ENCODE measurements at places on chromosomes 4 and X.
A peak's percentile ranks its signal among the peaks of the same experiment; 100 is the strongest.

DNA sequence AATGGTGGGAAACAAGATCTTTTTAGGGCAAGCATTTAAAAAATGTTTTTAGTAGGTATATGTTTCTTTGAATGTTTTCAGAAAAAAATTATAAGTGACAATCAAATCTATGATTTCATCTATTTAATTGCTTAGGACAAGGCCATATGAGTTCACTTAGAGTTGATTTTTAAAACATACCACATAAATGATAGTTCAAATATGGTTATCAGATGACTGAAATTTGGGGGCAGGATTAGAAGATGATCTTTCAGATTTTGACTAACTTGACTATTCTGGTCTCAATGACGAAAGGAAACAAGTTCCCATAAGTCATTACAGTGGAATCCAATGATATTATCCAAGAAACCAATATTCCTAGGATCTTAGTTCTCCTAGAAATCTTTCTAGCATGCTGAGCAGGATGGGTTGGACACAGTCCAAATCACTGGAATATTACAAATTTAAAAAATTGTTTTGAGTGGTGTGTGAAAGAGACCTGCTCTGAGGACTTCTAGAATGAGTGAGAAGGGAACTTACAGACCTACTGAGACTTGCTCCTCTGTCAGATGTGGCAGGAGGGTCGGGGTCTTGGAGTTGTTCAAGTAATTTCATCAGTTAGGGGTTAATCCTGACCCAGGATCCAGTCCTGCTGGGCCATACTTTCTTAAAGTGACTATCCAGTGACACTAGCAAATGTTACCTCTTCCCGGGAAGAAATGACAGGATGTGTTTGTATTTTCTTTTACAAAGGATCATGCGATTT, 20.0 kb downstream of the RHOH start:
- peak; percentile 26 for DNase-seq

DNA sequence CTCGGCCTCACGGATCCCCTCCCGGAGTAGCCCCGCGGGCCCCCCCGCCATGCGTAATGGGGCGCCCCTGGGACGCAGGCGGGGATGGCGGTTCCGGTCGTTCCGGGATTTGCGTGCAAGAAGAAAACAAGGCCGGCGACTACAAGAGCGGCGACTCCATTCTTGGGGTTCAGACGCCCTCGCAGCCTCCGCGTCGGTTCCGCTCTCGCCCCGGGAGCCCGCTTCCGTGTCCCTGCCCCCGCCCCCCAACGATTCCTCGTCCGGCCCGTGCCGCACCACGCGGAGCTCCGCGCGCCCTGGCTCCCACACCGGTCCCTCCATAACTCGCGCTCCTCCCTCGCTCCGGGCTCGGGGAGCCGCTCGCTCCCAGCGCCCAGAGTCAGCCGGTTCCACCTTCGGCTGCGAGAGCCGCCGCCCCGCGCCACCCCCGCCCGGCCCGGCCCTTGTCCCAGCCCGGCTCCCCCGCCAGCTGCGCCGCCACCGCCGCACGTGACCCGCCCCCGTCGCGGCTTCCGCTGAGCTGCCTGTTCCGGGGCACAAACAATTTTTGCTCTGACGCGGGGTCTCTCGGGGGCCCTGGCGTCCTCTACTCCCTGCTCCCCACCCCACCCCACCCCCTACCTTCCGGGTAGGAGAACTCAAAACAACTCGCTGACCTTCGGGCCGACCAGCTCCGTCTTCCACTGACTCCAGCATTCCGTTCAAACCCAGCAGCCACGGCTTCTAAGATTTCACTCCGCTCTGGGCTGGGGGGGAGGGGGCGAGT, 78.8 kb upstream of the BCOR start:
- peak; percentile 81 for DNase-seq

DNA sequence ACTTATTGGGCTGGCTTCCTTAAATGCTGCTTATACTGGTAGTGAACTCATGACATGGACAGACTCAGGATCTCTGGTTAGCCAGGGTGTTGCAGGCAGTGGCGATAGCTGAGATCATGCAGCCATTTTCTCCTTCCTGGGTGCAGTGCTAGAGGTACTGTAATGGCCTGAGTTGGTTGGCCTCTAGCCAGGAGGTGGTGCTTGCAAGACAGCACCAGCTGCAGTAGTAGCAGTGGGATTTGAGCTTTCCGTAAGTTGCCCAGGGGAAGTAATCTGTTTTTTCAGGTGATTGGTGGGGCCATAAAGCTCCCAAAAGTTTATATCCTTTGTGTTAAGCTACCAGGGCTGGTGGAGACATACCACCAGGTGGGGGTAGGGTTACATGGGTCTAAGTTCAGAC, 45.1 kb upstream of the AADAT start:
- no peak for DNase-seq

- DNase-seq, result no peak
Observed at GRCh38 chr4:2219233-2219760, 22.6 kb downstream of the HAUS3 start.

- DNase-seq, result no peak
Observed at GRCh38 chrX:644304-645281, 14.0 kb downstream of the SHOX start.

- no peak for DNase-seq
Observed at GRCh38 chr4:168864821-168865541, 145.1 kb downstream of the CBR4 start.

DNA sequence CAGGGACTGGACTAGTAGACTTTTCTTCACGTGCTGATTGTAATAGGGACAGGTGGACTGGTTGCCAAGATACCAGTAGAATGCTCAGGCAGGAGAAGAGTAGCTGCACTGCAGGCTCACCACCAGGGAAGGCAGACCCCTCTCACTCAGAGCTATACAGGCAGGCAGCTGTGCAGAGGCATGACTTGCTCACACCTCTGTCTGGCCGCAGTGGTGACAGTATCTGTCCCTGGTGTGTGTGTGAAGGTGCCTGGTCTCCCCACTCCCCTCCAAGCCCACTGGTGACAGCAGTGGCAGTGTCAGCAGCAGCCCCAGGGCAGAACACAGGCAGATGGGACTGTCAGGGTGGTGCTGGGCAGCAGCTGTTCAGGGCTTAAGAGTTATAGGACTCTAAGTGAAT, 140.7 kb downstream of the RPS6KA6 start:
- no peak for DNase-seq

- DNase-seq, result no peak
Observed at GRCh38 chr4:156638334-156638733, 333.3 kb downstream of the PDGFC start.

DNA sequence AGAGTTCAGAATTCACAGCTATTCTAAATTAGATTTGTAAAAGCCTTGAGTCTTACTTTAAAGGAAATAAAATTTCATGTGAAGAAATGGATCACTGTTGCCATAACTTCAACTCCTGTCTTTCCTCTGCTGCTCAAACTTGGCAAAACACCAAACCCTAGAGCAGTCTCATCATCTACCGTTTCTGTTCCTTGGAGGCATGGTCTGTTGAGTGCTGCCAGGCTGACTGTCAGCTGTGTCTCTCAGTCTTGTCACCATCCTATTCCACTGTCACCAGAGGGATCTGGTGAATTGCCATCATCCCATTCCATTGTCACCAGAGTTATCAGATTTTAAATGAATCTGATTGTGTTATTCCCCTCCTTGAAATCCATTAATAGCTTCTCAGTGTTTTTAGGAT, 55.6 kb downstream of the STIM2 start:
- no peak for DNase-seq

DNA sequence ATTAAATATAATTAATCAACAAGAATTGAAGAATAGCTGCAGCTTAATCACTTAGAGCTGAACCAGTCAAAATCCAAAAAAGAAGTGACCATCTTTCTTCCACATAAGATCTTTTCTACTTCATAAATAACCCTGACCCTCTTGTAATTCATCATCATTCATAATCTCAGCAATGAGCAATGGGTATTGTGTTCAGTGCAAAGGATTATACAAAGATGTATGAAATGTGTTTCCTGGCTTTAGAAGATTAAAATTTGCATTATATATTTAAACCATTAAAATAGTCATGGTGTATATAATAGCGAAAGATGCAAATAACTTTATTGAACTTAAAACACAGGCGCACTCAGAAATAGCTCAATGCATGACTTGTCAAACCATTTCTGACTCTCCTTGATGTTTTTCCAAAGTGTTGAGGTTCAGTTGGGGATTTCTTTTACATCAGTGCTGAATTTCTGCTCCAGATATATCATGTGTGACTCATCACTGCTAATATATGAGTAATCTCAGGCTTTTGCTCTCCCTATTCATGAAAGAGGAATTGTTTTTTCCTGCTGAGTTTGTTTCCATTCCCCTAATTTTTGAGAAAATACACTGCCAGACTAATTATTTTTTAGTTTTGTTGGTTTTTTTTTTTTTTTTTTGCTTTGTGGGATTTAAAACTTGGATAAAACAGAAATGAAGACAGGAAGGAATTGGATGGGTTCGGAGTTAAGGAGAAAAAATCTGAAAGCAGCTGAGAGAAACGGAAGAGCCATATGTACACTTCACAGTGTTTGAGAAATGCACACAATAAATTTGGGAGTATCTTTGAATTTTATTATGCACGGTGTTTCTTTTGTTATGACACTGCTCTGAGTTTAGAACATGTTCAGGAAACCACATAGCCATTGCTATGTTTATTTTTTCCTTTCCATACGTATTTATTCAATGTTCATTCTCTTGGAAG, 290.1 kb upstream of the PCDH7 start:
- DNase-seq, result no peak

DNA sequence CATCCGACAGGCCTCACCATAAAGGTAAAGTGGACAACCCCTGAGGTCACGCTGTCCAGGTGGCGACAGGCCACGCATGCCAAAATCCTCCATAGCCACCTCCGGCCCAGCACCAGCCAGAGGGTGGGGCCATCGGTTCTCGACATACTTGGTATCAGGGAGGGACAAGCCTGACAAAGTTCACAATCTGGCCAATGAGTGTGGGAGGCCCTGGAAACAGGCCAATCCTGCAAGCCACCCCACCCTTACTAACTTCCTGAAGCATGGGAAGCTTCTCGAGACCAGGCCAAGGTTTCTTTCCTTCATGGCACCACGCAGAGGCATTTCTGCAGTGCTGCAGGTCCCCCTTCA, 73.8 kb downstream of the MTMR1 start:
- DNase-seq, result no peak

DNA sequence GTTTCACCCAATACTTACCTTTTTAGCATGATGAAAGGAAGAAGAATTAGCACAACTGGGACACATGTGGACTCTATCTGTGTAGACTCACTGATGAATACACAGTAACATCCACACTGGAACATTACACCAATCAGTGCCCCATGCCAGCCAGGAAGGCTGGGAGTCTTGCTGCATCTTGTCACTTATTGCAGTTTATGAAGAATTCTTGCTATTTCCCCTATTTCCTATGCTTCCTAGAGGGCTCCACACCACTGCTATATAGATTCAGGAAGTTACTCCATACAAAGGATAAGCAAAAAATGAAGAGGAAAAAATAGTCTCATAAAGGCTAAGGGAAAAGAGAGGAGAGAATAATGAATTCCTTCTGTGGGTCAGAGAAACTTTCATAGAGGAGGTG, 201.0 kb downstream of the CAMK2D start:
- DNase-seq, result no peak

DNA sequence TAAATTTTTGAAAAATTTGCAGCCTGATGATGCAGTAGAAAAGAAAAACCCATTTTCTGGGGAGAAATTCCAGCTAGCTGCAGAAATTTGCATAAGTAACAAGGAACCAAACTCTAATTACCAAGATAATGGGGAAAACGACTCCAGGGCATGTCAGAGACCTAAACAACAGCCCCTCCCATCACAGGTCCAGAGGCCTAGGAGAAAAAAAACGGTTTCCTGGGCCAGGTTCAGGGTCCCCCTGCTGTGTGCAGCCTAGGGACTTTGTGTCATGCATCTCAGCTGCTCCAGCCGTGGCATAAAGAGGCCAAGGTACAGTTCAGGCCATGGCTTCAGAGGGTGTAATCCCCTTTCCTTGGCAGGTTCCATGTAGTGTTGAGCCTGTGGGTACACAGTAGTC, 733.7 kb upstream of the CT83 start:
- DNase-seq, result no peak

- no peak for DNase-seq
Observed at GRCh38 chr4:141686146-141686775, 49.9 kb downstream of the IL15 start.

DNA sequence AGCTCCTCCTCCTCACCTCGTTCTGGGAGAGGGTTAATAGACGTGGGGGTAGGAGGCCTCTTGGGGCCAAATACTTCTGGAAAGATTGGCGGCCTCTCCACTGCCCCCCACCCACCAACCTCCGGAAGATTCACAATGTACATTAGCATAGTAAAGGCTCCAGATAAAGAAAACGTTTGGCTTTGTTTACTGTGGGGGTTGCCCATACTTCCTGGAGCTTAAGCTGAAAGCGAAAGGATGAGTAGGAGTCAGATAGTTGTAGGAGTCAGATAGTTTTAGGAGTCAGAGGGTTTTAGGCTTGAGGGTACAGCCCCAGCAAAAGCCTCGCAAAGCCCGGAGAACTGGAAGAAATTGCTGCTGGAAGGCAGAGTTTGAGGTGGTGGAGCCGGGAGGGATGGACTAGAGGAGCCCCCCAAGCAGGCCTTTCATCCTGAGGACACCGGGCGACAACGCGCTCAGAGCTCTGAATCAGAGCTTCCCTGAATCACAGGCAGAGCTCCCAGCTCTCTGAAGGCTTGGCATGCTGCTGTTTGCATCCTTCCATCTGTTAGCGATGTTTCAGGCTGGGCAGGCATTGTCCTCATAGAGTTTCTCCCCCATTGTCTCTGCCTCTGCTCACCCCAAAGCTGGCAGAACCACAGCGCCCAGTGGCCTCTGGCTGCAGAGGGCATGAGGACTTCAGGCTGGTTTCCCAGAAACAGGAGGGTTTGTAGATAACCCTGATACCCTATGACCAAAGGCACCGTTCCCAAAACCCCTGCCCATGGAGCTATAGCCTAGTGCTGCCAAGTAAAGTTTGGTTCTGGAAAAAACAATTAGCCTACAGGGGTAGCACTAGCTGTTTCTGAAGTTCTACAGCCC, 280.7 kb downstream of the BCOR start:
- no peak for DNase-seq

- DNase-seq, result no peak
Observed at GRCh38 chr4:178309890-178310289, 867.7 kb upstream of the AGA start.

GRCh38 chrX:39465467-39465866, 632.3 kb downstream of the BCOR start:
- DNase-seq, result no peak

DNA sequence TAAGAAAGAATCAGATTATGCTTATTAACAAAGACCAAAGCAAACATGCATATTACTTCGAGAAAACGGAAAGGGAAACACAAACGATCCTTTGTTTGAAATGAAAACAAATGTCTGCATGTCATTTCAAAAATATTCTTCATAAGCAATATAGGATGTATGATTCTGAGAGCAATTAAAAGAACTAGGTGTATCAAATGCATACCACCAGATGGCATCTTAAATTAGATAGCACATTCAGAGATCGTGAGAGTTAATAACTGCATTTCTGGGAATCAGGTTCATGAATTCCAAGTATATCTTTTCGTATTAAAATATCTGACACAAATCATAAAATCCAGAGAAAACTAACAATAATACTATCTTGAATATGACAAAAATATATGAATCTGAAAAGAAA, 159.5 kb downstream of the PPP3CA start:
- no peak for DNase-seq

DNA sequence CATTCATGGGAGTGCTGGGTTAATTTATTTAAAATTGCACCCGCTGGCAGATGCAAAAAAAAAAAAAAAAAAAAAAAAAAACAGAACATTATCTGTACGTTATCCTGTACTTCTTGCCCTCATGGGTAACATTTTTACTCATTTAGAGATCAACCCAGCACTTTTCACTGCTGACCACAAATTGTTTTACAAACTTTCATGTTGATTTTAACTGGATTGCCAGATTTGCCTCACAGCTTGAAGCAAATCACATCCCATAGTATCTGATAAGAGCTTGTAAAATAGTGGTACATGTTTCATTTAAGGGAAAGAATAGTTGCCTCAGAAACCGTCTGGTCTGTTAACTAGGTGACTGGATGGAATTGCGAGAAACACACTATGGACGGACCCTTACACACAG, 640.8 kb downstream of the TRIML1 start:
- no peak for DNase-seq

Data from stimulated activated naive CD8-positive, alpha-beta T cell treated with anti-CD3 and anti-CD28 coated beads, Interleukin-15, Interleukin-2, amounts not matched to agents 100 U/mL and 50 U/mL, for 24 hours (primary cell).